ENCODE measurements at places on chromosomes 5 and 9. TPM values are rescaled to one million over a fixed set of nuclear protein-coding genes. Genes with fewer than 3 reads are reported as not detected.

DNA sequence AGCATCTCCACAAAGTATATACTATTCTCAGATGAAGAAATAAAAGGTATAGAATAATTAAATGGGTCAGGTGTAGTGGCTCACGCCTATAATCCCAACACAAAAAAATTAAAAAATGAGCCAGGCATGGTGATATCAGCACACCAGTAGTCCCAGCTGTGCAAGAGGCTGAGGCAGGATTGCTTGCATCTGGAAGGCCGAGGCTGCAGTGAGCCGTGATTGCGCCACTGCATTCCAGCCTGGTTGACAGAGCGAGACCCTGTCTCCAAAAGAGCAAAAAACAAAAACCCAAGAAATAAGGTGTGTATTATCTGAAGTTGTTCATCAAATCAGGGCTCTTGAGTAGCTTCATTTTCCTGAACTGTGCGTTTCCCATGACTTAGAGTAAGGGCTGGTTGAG is 83.2 kb upstream of the MYO10 start:
- H3K4me1 ChIP-seq, result no peaks in the 10 kb centered on the region
- no peaks in the 10 kb centered on the region for H3K36me3 ChIP-seq
- no peak for DNase-seq
- H3K27me3 ChIP-seq, result no peaks in the 10 kb centered on the region
- no peak overlapping the region for H3K27ac ChIP-seq

PCA3 gene
- not detected for total RNA-seq

DNA sequence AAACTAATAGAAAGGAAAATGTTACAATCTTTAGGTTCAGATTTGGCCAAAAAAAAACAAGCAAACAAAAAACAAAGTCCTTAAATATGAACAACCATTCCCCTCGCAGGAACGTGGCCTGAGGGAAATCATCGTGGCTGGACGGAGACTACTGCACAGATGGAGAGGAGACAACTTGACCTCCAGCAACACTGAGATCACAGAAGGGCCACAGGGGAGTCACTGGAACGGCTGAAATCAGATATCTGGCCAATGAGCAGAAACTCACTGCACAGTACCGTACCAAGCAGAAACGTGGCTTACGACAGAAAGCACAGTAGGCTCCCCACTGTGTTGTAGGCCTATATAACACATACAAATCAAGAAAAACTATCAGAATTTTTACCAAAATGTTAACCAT is 27.7 kb downstream of the CAMSAP1 start:
- no peaks in the 10 kb centered on the region for H3K27me3 ChIP-seq
- no peaks in the 10 kb centered on the region for H3K4me1 ChIP-seq
- DNase-seq, result no peak
- no peak overlapping the region for H3K27ac ChIP-seq
- no peak overlapping the region for H3K4me3 ChIP-seq

DNA sequence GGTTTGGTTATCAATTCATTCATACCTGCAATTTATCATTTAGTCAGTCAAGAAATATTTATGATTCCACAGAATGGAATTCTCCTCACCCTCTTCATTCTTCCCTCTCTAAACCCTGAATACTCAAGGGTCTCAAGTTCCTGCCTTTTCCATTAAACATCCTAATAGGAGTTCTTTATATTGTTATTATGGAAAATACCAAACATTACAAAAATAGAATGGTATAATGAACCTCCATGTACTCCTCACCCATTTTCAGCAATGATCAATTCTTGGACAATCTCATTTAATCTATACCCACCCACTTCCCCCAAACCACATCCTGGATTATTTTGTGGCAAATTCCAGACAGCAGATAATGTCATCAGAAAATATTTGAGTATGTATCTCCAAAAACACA is 74.5 kb downstream of the ADAMTS12 start:
- H3K36me3 ChIP-seq, result peaks cover 55% of the 10 kb centered on the region
- H3K27me3 ChIP-seq, result no peaks in the 10 kb centered on the region
- peak; percentile 64 for DNase-seq
- peak overlapping the region; percentile 67 for H3K27ac ChIP-seq
- H3K4me3 ChIP-seq, result no peak overlapping the region

GRCh38 chr5:107776922-107777740 is 106.4 kb upstream of the EFNA5 start:
- H3K27ac ChIP-seq, result no peak overlapping the region
- H3K4me1 ChIP-seq, result no peaks in the 10 kb centered on the region
- no peak for DNase-seq
- no peak overlapping the region for H3K4me3 ChIP-seq

DNA sequence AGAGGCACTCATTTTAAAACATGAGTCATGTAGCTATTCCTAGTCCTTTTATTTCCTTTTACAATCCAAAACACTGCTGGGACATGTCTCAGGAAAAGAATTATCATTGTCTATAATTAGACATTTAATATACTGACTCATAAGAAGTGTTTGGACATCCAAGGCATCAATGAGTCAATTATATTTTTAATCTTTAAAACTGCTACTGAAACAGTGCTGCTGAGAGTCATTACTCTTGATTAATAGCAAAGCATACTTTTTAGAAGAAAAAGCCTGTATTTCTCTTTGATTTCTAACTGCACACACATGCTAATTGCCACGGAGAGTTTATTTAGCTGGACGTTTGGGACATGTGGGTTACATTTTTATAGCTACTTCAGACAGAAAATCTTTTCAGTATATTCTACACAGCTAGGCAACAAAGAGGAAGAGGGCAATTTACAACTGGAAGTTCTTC is 1249.0 kb upstream of the CDH18 start:
- no peak overlapping the region for H3K4me3 ChIP-seq
- no peaks in the 10 kb centered on the region for H3K36me3 ChIP-seq
- no peak for DNase-seq
- no peaks in the 10 kb centered on the region for H3K4me1 ChIP-seq
- H3K27ac ChIP-seq, result no peak overlapping the region

FAM221B gene
- not detected for total RNA-seq

All from PC-9 (cell line).